ENCODE measurements at places on chromosomes 3 and 15. TPM values are rescaled to one million over a fixed set of nuclear protein-coding genes. Genes with fewer than 3 reads are reported as not detected.

DNA sequence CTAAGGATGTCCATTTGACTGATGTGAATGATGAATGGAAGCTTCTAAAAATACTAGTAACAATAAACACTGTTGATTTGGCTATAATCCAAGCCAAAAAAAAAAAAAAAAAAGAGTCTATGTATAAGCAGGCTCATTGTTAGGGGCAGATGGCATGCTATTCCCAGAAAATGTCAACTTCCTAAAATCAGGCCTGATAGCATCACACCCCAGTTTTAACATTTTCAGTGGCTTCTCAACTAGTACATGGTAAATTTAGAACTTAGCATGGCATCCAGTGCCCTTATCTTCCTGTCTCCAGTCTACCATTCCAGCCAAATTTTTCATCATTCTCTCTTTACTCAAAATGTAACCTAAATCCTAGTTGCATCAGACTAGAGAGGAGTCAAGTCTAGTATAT is 288.2 kb upstream of the ZNF385D start:
- H3K4me1 ChIP-seq, result no peaks in the 10 kb centered on the region
- H3K4me3 ChIP-seq, result no peak overlapping the region
- H3K27me3 ChIP-seq, result no peaks in the 10 kb centered on the region

LTF gene
- not detected for total RNA-seq

GRCh38 chr15:100050877-100051786 is 290.6 kb downstream of the ADAMTS17 start:
- no peak overlapping the region for H3K4me3 ChIP-seq
- H3K4me1 ChIP-seq, result no peaks in the 10 kb centered on the region
- H3K36me3 ChIP-seq, result no peaks in the 10 kb centered on the region
- H3K27me3 ChIP-seq, result no peaks in the 10 kb centered on the region

GRCh38 chr15:25930931-25931330 is 67.8 kb upstream of the ATP10A start:
- H3K4me3 ChIP-seq, result no peak overlapping the region
- no peak for DNase-seq
- H3K36me3 ChIP-seq, result peaks cover 2% of the 10 kb centered on the region
- peaks cover 9% of the 10 kb centered on the region for H3K4me1 ChIP-seq
- no peak overlapping the region for H3K27ac ChIP-seq

DNA sequence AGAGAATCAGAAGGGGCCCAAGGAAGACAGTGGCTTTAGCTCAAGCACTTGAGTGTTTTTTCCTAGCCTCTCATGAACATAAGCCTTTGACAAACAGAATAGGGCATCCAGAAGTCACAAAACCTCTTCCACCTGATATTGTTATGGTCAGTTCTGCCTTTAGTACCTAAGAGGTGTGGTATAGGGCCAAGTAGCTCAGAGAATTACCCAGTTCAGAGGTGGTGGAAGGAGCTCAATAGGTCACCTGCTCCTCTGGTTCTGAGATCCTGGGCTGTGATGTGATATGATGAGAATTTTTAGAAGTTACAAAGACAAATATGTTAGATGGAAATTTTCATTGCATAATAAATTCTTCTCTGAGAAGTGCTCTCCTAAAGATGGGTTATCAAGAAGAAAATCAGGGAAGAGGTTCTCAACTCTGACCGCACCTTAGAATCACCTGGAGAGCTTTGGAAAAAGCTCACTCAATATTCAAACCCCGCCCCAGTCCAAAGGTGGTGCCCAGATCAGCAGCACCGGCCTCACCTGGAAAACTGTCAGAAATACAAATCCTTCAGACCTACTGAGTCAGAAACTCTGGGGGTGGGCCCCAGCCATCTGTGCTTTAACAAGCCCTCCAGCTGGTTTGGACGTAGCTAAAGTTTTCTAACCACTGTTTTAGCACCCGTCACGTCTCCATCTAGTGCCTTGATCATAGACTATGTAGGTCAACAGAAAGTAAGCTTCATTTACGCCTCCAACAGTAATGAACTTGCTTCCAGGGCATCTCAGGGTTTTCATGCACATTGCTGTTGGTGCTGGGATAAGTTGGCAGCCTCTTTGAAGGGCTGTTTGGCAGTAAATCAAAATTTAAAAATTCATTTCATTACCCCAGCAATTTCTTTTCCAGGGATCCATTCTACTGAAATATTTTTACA is 101.3 kb downstream of the MYH15 start:
- H3K27ac ChIP-seq, result no peak overlapping the region
- H3K4me1 ChIP-seq, result peaks cover 10% of the 10 kb centered on the region

- H3K36me3 ChIP-seq, result no peaks in the 10 kb centered on the region
- H3K27ac ChIP-seq, result no peak overlapping the region
- no peak for DNase-seq
- H3K27me3 ChIP-seq, result no peaks in the 10 kb centered on the region
- H3K4me3 ChIP-seq, result no peak overlapping the region
These were observed 235.8 kb upstream of the TMCO5A start for GRCh38 chr15:37698679-37699078.

DNA sequence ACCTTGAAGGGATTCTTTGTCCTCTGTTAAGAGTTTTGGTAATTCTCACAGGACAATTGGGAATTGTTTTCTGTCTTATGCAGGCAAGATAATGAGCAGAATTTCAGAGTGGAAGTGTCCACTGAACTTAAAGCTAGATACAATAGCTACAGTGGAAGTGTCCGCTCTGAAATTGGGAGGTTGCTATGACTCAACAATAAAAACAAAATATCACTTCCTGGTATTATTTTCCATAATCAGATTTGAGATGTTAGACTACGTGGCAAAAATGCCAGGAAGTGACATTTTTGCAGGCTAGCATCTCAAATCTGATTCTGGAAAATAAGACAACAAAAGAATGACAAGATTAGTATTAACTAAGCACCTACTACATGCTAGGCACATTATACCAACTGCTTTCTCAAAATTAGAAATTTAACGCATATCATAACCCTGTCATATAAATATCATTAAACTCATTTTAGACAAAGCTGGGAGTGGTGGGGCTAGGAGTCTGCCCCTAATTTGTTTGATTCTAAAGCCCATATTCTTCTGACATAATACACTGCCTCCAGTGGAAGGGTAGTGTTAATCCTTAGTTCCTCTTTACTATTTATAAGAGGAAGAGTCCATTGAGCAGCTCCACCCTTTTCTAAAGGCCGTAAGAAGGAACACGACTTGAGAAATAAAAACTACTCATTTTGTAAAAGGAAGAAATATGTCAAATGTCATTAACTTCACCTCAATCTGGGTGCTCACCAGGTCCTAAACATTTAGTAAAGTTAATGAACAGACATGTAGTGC is 266.9 kb upstream of the STT3B start:
- H3K27ac ChIP-seq, result no peak overlapping the region
- H3K4me1 ChIP-seq, result peaks cover 5% of the 10 kb centered on the region
- H3K4me3 ChIP-seq, result no peak overlapping the region
- no peaks in the 10 kb centered on the region for H3K27me3 ChIP-seq

CYP11A1 gene
- not detected for total RNA-seq

- H3K4me1 ChIP-seq, result peaks cover 57% of the 10 kb centered on the region
- H3K27ac ChIP-seq, result peak overlapping the region; percentile 63
- peaks cover 12% of the 10 kb centered on the region for H3K27me3 ChIP-seq
- DNase-seq, result no peak
These were observed 2.2 kb downstream of the BMF start for GRCh38 chr15:40106203-40107161.

DNA sequence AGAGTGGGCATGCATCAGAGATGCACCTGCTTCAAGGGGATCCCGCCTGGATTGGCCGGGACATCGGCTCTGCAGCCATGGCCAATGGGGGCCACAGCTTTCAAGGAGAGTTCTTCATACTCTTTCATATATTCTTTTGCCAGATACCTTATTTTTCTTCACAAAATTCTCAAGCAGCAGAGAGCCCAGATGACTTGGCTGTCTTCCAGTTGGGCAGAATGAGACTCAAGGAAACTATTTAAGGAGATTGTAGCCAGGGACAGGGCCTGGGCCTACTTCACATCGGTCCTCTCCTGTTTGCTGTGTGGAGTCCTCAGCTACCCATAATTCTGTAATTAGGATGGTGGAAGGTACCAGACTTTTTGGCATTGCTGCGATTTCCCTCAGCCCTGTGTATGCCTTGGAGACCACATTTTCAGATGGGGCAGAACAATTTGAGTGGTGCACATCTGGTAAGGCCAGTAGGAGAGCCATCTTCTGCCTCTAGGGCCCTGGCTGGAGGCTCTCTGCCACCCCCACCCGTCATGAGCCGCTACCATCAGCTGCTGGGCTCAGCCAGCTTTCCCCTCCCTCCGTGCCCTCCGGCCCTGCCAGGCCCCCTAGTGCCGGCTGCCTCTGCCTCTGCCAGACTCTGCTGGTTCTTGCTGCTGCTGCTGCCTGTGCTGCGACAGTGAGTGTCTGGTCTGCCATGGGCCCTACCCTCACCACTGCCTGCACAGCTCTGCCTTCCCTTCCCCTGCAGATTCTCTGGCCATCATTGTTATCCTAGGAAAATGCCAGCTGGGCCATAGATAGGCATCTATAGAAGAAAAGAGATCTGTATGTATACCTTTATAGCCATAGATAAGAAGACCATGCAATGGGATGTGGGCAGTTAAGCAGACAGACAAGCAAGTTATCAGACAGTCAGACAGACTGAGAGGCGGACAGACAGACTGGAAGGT is 6.7 kb downstream of the PLIN1 start:
- H3K4me3 ChIP-seq, result no peak overlapping the region
- no peaks in the 10 kb centered on the region for H3K27me3 ChIP-seq
- DNase-seq, result no peak
- H3K27ac ChIP-seq, result no peak overlapping the region
- H3K4me1 ChIP-seq, result no peaks in the 10 kb centered on the region
- H3K36me3 ChIP-seq, result no peaks in the 10 kb centered on the region

GRCh38 chr3:32243519-32243918 is 5.0 kb downstream of the CMTM8 start:
- no peak overlapping the region for H3K4me3 ChIP-seq
- peaks cover 8% of the 10 kb centered on the region for H3K27me3 ChIP-seq
- peaks cover 25% of the 10 kb centered on the region for H3K4me1 ChIP-seq
- peaks cover 3% of the 10 kb centered on the region for H3K36me3 ChIP-seq

GRCh38 chr15:92614791-92615785 is 40.5 kb downstream of the FAM174B start:
- peaks cover 5% of the 10 kb centered on the region for H3K27me3 ChIP-seq
- H3K27ac ChIP-seq, result no peak overlapping the region
- no peaks in the 10 kb centered on the region for H3K36me3 ChIP-seq

DNA sequence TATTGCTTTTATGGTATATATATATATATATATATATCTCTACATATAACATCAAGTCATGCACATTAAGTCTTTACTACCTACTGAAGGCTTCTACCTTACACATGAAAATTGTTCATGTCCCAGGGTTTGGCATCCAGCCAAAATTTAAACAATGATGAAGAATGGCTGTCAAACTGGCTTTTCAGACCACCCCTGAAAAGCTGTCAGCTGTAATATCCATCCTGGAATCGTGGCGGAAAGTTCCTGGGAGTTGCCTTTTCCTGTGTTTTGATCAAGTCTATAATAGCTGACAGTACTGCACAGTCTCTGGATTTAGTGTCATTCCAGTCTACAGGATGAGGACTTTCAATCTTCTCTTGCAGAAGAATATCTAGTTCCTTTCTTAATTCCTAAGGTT is 48.3 kb downstream of the DHX36 start:
- no peaks in the 10 kb centered on the region for H3K4me1 ChIP-seq
- H3K4me3 ChIP-seq, result no peak overlapping the region
- H3K27me3 ChIP-seq, result no peaks in the 10 kb centered on the region
- DNase-seq, result no peak
- H3K27ac ChIP-seq, result no peak overlapping the region

GRCh38 chr15:101556273-101556672 is 66.8 kb upstream of the PCSK6 start:
- H3K27ac ChIP-seq, result no peak overlapping the region
- H3K27me3 ChIP-seq, result peaks cover 5% of the 10 kb centered on the region
- no peaks in the 10 kb centered on the region for H3K4me1 ChIP-seq
- no peak for DNase-seq

DNAJA4 gene
- 35.8 TPM for total RNA-seq

FEZF2 gene
- total RNA-seq, result not detected

DNA sequence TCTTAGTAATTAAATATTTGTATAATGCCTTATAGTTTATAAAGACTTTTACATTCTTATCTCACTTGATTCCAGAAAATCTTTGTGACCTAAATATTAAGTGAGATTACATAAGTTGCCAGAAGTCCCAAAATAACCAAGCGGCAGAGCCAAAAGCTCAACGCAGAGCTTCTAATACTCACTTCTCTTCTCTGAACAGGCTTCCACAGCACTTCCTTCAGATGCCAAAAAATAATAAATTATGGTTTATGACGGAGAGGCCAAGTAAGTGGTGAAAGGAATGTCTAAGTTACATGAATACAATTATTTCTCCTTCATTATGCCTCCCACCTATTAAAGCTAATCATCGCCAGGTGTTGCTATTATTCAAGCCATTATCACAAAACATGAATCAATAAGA is 110.3 kb downstream of the GBE1 start:
- no peak overlapping the region for H3K4me3 ChIP-seq
- DNase-seq, result no peak
- H3K27me3 ChIP-seq, result no peaks in the 10 kb centered on the region
- no peaks in the 10 kb centered on the region for H3K4me1 ChIP-seq

GRCh38 chr3:193777524-193777923 is 184.5 kb downstream of the OPA1 start:
- H3K4me1 ChIP-seq, result peaks cover 4% of the 10 kb centered on the region
- H3K36me3 ChIP-seq, result no peaks in the 10 kb centered on the region
- no peak overlapping the region for H3K27ac ChIP-seq
- H3K27me3 ChIP-seq, result peaks cover 56% of the 10 kb centered on the region

- H3K27me3 ChIP-seq, result no peaks in the 10 kb centered on the region
- H3K4me3 ChIP-seq, result no peak overlapping the region
- DNase-seq, result no peak
- no peak overlapping the region for H3K27ac ChIP-seq
- H3K4me1 ChIP-seq, result peaks cover 8% of the 10 kb centered on the region
- peaks cover 22% of the 10 kb centered on the region for H3K36me3 ChIP-seq
These were observed 38.8 kb upstream of the B3GNT5 start for GRCh38 chr3:183214277-183214612.

DNA sequence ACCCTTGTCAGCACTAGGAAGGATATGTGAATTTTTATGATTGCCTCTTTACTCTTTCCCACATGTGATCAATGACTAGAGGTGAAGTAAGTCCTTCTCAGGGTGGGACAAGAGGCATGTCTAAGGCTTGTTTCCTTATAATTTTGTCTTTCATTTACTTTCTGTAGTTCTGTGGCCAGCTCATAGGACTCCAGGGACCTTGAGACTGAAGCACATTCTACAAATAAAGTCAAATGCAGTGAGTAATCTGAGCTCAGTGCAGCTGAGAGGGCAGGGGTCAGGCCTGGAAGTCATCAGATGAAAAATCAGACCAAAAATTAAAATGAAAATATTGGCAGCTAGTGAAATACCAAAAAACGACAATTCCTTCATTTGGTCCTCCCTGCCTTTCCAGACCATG is 424.7 kb upstream of the THBS1 start:
- peaks cover 33% of the 10 kb centered on the region for H3K27me3 ChIP-seq
- H3K4me1 ChIP-seq, result no peaks in the 10 kb centered on the region
- no peak overlapping the region for H3K4me3 ChIP-seq
- no peaks in the 10 kb centered on the region for H3K36me3 ChIP-seq
- H3K27ac ChIP-seq, result no peak overlapping the region
- no peak for DNase-seq
